ENCODE measurements at places on chromosomes 6 and 20.

GRCh38 chr6:11700118-11700718 lies 78.4 kb downstream of the ADTRP start:
- no peak for DNase-seq

DNA sequence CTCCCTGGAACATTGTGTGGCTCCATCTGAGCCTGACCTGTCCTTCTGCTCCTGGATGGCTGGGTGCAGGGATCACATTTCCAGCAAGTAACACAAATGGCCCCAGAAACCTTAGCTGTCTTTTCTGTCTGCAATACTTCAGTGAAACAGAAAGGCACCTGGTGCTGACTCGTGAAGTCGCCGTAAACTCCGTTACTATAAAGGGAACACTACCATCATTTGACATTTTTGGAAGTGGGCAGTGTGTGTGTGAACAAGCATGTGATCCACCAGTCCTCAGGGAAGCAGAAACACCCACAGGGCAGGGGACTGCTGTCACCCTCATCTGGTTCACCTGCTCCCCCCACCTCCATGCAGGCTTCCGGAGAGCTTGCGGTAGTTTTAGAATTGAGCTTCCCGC lies 23.9 kb downstream of the SERPINB6 start:
- DNase-seq: peak; percentile 53

- DNase-seq: no peak
These were observed 1013.8 kb upstream of the CITED2 start for GRCh38 chr6:140388192-140388802.

- DNase-seq: no peak
These were observed 407.6 kb upstream of the MANEA start for GRCh38 chr6:95169775-95170174.

DNA sequence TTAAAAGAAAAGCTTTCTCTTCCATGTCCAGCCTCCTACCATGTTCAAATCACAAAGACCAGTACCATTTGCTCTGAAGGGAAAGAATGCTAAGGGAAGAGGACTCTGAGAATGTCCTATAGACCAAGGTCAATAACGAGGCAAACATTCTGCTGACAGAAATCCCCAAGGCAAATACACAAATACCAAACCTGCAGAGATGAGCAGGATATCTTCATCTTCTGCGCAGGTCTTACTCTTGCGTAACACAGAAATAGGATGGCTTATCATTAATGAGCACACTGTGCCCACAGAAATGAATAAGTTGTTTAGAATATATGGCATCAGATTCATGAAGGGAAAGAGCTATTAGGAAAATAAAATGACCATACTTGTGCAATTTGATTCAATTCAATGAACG lies 137.3 kb downstream of the BTBD9 start:
- no peak for DNase-seq

GRCh38 chr6:43257367-43258145 lies 14.3 kb downstream of the TTBK1 start:
- DNase-seq: peak; percentile 59

GRCh38 chr20:40970218-40970617 lies 58.4 kb upstream of the TOP1 start:
- DNase-seq: no peak

DNA sequence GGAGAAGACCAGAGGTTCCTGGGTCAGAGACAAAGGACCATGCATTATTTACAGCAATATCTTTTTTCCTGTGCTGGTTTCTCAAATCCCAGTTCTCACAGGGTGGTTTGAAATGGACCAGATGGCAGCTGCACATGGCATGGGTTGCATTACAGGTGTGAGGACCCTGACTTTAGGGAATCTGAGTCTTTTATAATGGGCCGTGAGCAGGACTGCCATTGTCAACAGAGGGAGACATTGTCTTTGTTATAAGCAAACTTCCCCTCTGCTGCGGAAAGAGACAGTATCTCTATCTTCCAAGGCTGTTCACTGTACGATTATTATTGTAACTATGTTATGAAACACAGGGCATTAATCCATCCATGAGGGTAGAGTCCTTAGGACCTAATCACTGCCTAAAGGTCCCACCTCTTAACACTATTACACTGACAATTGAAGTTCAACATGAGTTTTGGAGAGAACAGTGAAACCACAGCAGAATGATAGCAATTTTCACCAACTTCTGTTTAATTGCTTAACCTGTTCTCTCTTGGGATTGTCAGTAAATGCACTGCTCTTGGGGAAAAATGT lies 156.1 kb upstream of the AGPAT4 start:
- peak; percentile 41 for DNase-seq

DNA sequence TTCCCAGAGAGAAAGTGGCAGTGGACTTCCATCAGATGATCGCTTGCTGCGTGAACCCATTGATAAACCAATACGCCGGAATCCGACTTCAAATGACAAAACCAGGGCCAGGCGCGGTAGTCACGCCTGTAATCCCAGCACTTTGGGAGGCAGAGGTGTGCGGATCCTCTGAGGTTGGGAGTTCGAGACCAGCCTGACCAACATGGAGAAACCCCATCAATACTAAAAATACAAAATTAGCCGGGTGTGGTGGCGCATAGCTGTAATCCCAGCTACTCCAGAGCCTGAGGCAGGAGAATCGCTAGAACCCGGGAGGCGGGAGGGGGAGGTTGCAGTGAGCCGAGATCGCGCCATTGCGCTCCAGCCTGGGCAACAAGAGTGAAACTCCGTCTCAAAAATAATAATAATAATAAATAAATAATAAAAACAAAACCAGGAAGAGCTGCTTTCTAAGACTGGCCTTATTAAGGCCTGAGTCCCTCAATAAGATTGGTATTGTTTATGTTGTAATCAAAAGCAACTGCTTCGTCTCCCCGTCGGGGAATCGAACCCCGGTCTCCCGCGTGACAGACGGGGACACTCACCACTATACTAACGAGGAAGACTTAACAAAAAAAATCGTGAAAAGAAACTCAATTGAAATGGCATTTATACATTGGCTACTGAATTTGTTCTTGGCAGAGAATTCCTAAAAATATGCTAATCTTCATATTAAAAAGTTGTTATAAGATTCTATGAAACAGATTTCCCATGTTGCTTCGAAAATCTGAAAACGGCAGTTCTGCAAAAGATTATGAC lies 110.2 kb upstream of the ZNF184 start:
- DNase-seq: peak; percentile 90

DNA sequence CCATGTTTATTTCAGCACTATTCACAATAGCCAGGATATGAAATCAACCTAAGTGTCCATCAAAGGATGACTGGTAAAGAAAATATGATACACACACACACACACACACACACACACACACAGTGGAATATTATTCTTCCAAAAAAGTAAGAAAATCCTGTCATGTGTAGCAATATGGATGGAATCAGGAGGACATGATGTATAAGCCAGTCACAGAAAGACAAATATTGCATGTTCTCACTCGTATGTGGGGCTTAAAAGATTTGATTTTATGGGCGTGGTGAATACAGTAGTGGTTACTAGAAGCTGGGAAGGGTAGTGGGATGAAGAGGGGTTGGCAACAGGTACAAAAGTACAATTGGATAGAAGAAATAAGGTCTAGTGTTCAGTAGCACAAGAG lies 207.0 kb upstream of the PRDM1 start:
- DNase-seq: no peak

- no peak for DNase-seq
These were observed 317.8 kb upstream of the SULF2 start for GRCh38 chr20:48102931-48103660.

DNA sequence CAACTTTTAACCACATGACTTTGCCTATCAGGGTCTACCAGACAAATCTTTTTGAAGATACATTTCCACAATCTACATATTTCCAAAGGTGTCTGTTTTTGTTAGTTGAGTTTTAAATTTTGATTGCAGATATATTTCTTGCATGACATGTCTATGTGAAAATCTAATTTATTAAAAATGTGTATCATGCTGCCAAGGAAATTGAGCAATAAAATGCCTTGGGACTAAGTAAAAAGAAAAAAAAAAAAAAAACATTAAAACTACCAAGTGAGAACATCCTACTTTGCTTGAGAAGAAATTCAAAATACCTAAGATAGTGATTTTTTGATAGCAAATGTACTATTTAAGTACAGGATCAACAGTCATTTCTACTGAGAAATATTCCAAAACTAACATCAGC lies 17.7 kb downstream of the SLC17A5 start:
- DNase-seq: no peak

- DNase-seq: no peak
These were observed 41.4 kb upstream of the MLN start for GRCh38 chr6:33845031-33845745.

DNA sequence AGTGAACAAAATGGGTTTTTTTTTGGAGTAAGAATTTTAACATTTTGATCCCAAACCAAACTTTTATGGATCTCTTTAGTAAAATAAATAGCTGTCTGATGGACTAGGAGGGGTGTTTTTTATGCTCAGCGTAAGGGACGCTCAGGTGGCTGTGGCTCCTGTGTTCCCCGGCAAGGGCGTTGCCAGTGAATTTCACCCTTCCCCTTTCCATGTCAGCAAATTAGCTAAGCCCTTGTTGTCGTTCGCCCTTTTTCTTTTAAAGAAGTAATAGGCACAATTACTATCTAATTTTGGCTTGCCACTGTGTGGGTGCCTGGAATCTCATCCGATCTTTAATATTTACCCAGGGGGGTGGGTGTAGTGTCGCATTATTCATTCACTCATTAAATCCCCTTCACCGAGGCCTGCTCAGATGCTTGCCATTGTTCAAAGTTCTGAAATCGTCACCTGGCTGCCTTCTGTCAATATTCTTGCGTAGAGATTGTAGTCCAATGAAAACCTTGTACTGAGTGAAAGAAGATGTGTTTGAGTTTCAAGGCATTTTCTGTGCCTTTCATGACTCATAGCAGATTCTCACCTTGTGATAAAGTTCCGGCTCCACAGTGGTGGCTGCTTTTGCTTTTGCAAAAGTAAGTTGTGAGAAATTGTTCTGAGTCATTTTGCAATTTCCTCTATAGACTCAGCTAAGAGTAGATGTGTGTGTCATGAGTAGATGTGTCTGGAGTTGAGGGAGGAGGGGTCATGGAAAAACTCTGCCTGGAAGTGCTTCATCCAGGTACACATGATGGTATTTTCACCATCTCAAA lies 40.0 kb upstream of the CLDN20 start:
- DNase-seq: peak; percentile 93

DNA sequence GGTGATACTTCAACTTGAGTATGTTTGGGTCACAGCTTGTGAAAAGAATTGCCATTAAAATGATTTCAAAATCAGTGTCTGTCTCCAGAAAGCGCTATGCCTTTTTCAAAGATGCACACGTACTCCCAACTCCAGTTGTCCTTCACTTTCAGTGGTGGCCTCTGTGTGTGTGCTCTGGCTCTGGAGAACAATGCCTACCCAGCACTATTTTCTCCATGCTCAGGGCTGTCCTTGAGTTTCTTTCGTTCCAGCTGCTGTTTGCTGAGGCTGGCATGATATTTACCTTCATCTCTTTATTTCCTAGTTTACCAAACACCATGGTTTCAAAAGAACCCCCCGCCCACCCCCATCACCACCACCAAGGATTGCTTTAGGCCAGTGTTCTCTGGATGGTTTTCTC lies 136.8 kb downstream of the QRSL1 start:
- no peak for DNase-seq

DNA sequence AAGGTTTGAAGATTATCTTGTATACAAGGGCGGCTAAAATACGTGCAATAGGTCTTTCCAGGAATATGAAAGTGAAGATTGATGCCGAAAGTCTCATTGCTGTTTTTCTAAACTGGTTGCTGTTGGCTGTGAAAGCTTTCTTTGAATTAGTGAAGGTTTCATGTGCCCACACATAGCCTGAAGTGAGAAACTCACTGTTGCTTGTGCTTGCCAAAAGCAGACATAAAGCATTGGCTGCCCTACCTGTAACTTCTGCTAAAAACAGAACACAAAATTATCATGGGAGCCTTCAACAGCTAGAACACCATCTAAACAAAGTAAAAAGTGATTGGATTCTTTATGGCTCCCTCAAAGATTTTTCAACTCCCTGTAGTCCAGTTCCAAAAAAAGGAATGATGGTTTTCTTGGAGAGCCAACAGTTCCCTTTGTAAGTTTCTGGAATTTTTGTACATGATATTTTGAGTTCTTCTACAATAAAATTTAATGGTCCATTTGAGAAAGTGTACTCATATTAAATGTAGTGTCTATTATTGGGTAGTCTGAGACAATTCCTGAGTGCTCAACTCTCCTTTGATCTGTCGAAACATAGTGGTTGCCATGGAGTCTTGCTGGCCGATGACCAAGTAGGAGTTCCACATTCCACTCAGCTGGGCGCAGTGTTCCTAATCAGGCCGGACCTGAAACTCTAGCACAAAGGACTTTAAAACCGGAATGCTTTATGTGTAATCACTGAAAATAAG lies 68.5 kb downstream of the PLEKHG1 start:
- no peak for DNase-seq

DNA sequence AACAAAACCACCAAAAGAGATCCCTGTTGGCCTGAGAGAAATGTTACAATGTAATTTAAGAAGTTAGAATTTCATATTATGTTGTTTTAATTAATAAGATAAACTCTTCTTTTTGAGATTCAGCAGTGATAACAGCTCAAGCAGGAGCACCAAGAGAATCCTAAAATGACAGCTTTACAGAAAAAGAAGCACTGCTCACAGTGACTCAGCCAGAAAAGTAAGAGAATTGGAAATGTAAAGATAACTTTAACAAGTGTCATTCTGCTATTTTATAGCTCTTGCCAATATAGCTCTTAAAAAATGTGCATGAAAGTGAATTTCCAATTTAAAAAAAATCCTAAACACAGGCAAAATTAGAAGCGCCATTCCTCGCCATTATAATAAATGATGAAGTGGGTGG lies 111.3 kb downstream of the UBE3D start:
- DNase-seq: no peak

GRCh38 chr6:107871976-107872375 lies 47.9 kb upstream of the SCML4 start:
- no peak for DNase-seq

DNA sequence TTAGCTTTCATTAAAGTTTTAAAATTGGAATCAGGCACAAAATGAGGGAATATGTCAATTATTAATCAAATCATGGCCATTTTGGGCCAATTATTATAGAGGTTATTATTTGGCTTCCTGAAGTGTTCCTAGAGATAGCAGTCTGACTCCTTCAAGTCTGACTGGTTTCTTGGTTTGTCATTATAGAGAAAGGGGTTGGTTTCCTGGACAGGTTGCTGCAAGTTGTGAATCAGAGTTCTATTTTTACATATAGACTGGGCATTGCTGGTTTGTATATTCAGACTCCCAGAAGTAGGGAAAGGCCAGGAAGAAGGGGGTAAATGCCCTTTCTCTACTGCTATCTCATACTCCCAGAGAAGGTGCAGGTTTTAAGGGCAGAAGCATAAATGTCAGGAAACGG lies 121.4 kb upstream of the CEP162 start:
- DNase-seq: no peak

DNA sequence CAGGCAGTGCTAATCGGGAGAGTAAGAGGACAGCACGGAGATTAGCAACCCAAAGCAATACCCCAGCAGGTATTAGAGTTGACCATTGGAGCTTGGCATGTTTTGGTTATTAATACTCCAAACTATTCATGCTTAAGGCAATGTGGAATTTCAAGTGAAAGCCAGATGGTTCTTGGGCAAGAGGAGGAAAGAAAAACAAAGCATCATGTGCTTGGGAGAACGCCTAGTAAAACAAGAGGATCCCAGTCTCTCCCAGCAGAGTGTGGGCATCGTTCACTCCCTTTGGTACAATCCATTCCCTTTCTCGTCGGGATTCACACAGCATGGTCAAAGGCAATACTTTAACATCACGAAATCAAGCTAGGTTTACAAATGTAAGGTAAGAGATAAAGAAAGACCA lies 349.8 kb downstream of the PRKN start:
- DNase-seq: no peak
